ENCODE measurements at places on chromosomes 7 and 10.

DNA sequence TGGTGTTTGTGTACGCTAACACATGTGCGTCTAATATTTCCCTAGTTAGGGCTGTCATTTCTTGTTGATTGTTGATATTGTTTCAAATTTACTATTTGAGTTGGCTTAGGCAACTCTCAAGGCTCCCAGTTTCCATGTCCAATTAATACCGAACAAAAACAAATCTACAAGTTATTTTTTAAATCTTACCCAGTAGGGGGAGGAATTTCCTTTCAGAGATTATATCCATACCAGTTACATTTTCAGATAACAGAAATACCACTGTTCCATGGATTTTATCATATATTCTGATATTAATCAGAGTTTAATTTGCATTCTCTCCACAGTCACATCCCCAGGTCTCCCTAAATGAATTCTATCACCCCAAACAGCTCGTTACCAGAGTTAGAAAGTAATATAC lies 7.2 kb upstream of the AKR1B10 start:
- no peak for DNase-seq

- DNase-seq: no peak
Observed at GRCh38 chr7:10138087-10138854, 835.4 kb upstream of the PHF14 start.

- no peak for DNase-seq
Observed at GRCh38 chr7:117230276-117231046, 92.4 kb downstream of the WNT2 start.

- DNase-seq: no peak
Observed at GRCh38 chr10:31368724-31369123, 49.7 kb downstream of the ZEB1 start.

DNA sequence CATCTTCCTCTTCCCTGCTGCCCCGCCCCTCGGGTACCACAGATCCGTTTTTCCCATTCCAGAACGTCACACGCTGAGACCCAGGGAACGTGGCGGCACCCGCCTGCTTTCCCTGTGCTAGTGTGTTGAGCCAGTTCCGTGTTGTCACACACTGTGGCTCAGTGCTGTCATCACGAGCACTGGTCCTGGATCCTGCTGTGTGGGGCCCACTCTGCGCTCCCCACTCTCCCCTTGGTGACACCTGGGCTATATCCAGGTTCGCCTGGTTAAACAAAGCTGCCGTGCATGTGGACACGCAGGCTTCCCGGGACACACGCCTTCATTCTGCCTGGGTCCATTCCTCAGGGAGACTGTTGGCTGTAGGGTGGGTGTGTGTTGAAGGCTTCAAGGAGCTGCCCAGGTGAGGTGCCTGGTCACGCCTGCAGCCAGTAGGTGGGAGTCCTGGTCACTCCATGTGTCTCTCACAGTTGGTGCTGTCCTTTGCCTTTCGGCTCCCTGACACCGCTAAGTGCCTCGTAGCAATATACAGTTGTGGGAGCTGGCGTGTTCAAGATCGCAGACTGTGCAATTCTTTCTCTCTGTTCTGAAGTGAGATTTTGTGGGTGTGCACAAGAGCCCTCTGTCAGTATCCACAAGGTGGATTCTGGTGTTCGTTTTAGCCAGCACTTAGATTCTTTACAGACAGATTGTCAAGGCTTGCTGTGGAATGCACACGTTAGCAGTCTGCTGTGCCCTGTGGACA lies 88.6 kb downstream of the INPP5A start:
- DNase-seq: no peak

- DNase-seq: no peak
Observed at GRCh38 chr7:100444311-100445278, 8.3 kb upstream of the PPP1R35 start.

- DNase-seq: no peak
Observed at GRCh38 chr10:7672341-7673134, 5.8 kb upstream of the ITIH5 start.

- DNase-seq: no peak
Observed at GRCh38 chr10:93820434-93820833, 62.7 kb downstream of the LGI1 start.

DNA sequence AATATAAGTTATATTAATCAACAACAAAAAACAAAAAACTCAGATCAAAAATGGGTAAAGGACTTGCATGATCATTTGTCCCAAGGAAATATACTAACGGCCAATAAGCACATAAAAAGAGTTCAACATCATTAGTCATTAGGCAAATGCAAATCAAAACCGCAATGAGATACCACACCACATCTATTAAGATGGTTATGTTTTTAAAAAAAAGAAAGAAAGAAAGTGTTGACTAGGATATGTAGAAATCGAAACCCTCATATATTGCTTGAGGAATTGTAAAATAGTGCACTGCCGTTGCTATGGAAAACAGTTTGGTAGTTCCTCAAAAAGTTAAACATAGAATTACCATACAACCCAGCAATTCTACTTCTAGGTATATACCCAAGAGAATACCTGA lies 39.4 kb upstream of the CTNNA3 start:
- no peak for DNase-seq

Data from memory B cell (primary cell).